Large intestine (tissue), 12 donors: ENCODE measurements at places on chromosomes 1 and 21. TPM values are rescaled to one million over a fixed set of nuclear protein-coding genes. Genes with fewer than 3 reads are reported as not detected.

Gene CASQ1
- 1.9 TPM for polyA plus RNA-seq

Gene UBE2U
- polyA plus RNA-seq = 0.15 TPM

DNA sequence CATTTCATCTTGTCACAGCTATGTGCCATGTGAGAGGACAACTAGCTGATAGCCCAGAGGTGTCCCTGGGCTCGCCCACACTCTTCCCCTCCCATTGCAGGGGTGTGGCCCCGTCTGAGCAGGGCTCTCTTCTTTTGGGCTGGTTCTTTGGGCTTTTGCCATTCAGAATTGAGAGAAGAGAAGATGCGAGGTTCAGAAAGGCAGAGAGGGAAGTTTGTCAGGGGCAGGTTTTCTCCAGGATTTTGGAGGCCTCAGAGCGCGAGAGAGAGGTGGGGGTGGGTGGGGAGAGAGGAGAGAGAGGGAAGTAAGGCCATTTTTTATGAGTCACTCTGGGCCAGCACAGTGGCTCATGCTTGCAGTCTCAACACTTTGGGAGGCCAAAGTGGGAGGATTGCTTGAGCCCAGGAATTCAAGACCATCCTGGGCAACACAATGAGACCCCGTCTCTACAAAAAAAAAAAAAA, 5.2 kb downstream of the IFI6 start:
- peaks cover 2% of the 10 kb centered on the region for H3K27me3 ChIP-seq
- no peak for DNase-seq
- no peak overlapping the region for H3K4me3 ChIP-seq
- H3K36me3 ChIP-seq = no peaks in the 10 kb centered on the region
- H3K27ac ChIP-seq = no peak overlapping the region

GRCh38 chr1:14246471-14246870, 352.0 kb upstream of the KAZN start:
- no peaks in the 10 kb centered on the region for H3K4me1 ChIP-seq
- DNase-seq = no peak
- H3K27me3 ChIP-seq = no peaks in the 10 kb centered on the region
- H3K36me3 ChIP-seq = no peaks in the 10 kb centered on the region
- no peak overlapping the region for H3K27ac ChIP-seq

Gene S100A7
- polyA plus RNA-seq = not detected

GRCh38 chr1:185598332-185598731, 135.9 kb upstream of the HMCN1 start:
- no peak overlapping the region for H3K4me3 ChIP-seq
- DNase-seq = no peak
- no peak overlapping the region for H3K27ac ChIP-seq
- H3K36me3 ChIP-seq = no peaks in the 10 kb centered on the region

- no peaks in the 10 kb centered on the region for H3K4me1 ChIP-seq
- H3K27me3 ChIP-seq = no peaks in the 10 kb centered on the region
- H3K36me3 ChIP-seq = peaks cover 15% of the 10 kb centered on the region
- DNase-seq = peak; percentile 71
Observed at GRCh38 chr21:36927719-36928117, 38.8 kb downstream of the HLCS start.

- H3K27ac ChIP-seq = no peak overlapping the region
- H3K4me1 ChIP-seq = peaks cover 3% of the 10 kb centered on the region
- H3K4me3 ChIP-seq = no peak overlapping the region
Observed at GRCh38 chr1:110615548-110616130, 9.5 kb upstream of the KCNA2 start.

DNA sequence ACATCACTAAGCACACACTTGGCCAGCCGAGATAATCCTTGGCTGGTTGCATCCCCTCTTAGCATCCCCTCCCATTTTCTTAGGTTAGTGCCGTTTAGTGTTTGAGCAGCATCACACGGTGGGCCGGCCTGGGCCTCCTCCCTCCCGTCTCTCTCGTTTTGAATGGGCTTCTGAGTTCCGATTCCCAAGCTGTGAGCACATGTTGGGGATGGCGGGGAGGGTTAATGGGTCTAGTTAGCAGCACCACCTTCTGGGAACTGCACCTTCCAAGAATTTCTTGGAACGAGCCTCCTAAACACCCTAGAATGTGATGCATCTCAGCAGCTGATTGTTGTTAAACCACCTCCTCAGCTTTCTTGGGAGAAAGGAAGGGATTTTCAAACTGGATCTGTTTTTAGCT, 73.3 kb downstream of the CNIH3 start:
- peaks cover 4% of the 10 kb centered on the region for H3K27me3 ChIP-seq
- no peak overlapping the region for H3K4me3 ChIP-seq
- DNase-seq = no peak
- H3K27ac ChIP-seq = no peak overlapping the region
- no peaks in the 10 kb centered on the region for H3K36me3 ChIP-seq
- H3K4me1 ChIP-seq = no peaks in the 10 kb centered on the region

Gene RUNX3
- 4.8 TPM for polyA plus RNA-seq

GRCh38 chr1:36381405-36381804, 4.3 kb downstream of the STK40 start:
- no peak for DNase-seq
- no peaks in the 10 kb centered on the region for H3K36me3 ChIP-seq
- H3K27me3 ChIP-seq = no peaks in the 10 kb centered on the region
- peaks cover 26% of the 10 kb centered on the region for H3K4me1 ChIP-seq

Gene CAMSAP2
- polyA plus RNA-seq = 17.9 TPM

Gene SUSD4
- 2.1 TPM for polyA plus RNA-seq

GRCh38 chr1:25167269-25168192, 64.8 kb downstream of the SYF2 start:
- peak; percentile 23 for DNase-seq
- H3K36me3 ChIP-seq = no peaks in the 10 kb centered on the region
- peak overlapping the region; percentile 91 for H3K27ac ChIP-seq
- peaks cover 31% of the 10 kb centered on the region for H3K4me1 ChIP-seq

DNA sequence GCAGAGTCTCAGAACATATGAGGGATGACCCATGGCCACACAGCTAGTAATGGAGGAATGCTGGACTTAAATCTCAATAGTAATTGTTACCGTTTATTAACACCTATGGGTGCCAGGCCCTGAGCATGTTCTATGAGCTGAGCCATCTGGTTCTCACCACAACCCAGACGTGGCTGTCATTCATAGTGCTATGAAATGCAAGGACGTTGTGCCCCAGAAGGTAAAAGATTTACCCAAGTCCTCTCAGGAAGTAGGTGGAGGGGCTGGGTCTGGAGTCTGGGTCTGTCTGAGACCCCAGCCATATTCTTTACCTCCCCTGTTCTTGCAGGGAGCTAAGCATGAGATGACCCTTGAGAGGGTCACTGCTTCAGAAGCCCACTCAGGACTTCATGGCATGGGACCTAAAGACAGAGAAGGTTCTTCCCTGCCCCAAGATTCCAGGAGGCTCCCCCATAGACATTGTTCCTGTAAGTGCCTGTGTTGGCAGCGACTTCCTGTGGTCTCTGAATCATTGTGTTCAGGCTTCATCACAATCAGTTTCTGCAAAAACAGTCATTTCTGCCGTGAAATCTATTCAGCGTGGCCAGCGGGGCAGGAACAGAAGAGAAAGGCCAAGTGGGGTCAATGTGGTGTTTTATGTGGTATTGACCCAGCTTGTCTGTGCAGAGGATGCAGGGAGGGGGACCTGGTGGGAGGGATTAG, 475.4 kb downstream of the PTPRU start:
- peaks cover 6% of the 10 kb centered on the region for H3K27me3 ChIP-seq
- DNase-seq = no peak
- H3K27ac ChIP-seq = no peak overlapping the region

Gene PGBD5
- polyA plus RNA-seq = 1.6 TPM

GRCh38 chr1:114315631-114316030, 162.0 kb upstream of the SYT6 start:
- no peaks in the 10 kb centered on the region for H3K4me1 ChIP-seq
- no peak for DNase-seq
- no peaks in the 10 kb centered on the region for H3K36me3 ChIP-seq
- no peaks in the 10 kb centered on the region for H3K27me3 ChIP-seq
- no peak overlapping the region for H3K27ac ChIP-seq

- H3K27me3 ChIP-seq = no peaks in the 10 kb centered on the region
- no peak overlapping the region for H3K27ac ChIP-seq
- H3K4me3 ChIP-seq = no peak overlapping the region
- no peak for DNase-seq
- peaks cover 1% of the 10 kb centered on the region for H3K4me1 ChIP-seq
Observed at GRCh38 chr1:232282498-232282897, 347.4 kb downstream of the SIPA1L2 start.

- DNase-seq = no peak
- no peak overlapping the region for H3K27ac ChIP-seq
- no peaks in the 10 kb centered on the region for H3K4me1 ChIP-seq
- H3K4me3 ChIP-seq = no peak overlapping the region
- peaks cover 10% of the 10 kb centered on the region for H3K36me3 ChIP-seq
Observed at GRCh38 chr1:74767490-74767889, 34.5 kb downstream of the TYW3 start.

- no peak for DNase-seq
- H3K4me3 ChIP-seq = no peak overlapping the region
- no peaks in the 10 kb centered on the region for H3K4me1 ChIP-seq
Observed at GRCh38 chr1:174359454-174359805, 88.3 kb upstream of the GPR52 start.

Gene HES3
- not detected for polyA plus RNA-seq

GRCh38 chr1:218969006-218969405, 204.7 kb upstream of the LYPLAL1 start:
- DNase-seq = no peak
- no peak overlapping the region for H3K4me3 ChIP-seq
- H3K4me1 ChIP-seq = no peaks in the 10 kb centered on the region

DNA sequence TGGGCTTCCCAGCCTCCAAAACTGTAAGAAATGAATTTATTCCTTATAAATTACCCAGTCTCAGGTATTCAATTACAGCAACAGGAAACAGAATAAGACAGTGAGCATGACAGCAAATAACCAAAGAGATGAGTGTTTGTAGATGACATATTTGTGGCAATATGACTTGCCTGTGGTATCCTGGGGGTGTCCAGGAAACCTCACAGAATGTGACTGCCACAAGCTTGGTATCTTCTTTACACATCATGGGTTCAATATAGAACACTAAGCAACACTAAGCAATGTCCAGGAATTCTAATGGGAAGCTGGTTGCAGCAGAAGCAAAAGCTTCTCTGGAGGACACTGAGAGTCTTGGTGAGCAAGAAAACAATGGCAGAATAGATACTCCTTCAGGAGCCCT, 236.4 kb upstream of the BEND5 start:
- no peak for DNase-seq
- no peaks in the 10 kb centered on the region for H3K4me1 ChIP-seq
- H3K27me3 ChIP-seq = no peaks in the 10 kb centered on the region
- H3K4me3 ChIP-seq = no peak overlapping the region

GRCh38 chr1:63662841-63663240, 69.6 kb downstream of the PGM1 start:
- peaks cover 15% of the 10 kb centered on the region for H3K36me3 ChIP-seq
- no peaks in the 10 kb centered on the region for H3K4me1 ChIP-seq

Gene FMOD
- 104 TPM for polyA plus RNA-seq

Gene GSTM1
- polyA plus RNA-seq = 1.1 TPM

DNA sequence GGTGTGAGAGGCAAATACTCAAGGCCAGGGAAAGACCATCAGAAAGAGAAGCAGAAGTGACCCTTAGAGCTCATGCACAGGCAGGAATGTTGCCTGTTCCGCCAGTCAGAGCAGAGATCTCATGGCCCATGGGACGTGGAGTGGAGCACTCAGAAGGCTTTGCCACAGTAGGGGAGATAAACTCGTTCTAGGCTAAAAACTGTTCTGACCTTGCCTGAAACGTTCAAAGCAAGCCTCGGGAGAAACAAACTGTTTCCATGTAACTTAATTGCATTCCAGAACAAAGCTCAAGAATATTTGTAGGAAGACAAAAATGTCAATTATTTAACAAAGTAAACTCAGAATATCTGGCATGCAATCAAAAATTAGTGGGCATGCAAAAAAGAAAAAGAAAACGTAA, 20.7 kb upstream of the SLC19A1 start:
- H3K27me3 ChIP-seq = peaks cover 3% of the 10 kb centered on the region
- no peaks in the 10 kb centered on the region for H3K4me1 ChIP-seq
- H3K4me3 ChIP-seq = no peak overlapping the region
- no peak for DNase-seq

DNA sequence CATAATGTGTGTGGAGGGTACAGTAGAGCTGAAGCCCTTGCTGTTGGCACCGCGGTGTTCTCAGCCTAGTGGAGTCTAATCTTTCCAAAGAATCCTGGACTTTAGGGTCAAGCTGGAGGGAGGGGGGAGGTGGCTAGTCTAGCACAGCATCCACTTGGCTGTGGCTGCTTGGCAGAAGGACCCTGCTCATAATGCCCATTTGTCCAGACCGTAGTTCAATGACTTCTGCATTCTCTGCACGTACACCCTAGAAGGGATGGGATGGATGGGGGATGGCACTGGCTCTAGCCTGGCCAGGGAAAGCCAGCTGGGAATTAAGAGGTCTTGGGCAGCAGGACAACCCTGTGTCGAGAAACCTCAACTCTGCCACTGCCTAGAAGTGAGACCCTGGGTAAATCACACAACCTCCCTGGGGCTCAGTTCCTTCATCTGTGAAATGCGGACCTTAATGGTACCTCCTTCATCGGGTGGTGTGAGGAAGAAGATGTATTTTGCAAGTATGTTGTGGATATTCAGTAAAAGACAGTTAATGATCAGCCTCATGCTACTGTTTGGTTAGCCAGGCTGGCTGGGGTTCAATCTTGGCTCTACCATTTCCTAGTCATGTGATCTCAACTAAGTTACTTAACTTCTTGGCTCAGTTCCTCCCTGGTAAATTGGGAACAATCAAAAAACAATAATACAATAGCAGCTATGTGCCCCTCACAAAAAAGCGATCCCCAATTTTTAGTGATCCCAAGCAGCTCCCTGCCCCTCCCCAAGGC, 27.2 kb upstream of the CLIC4 start:
- no peaks in the 10 kb centered on the region for H3K27me3 ChIP-seq
- H3K4me3 ChIP-seq = no peak overlapping the region
- no peak for DNase-seq
- no peak overlapping the region for H3K27ac ChIP-seq
- H3K4me1 ChIP-seq = no peaks in the 10 kb centered on the region
- no peaks in the 10 kb centered on the region for H3K36me3 ChIP-seq

DNA sequence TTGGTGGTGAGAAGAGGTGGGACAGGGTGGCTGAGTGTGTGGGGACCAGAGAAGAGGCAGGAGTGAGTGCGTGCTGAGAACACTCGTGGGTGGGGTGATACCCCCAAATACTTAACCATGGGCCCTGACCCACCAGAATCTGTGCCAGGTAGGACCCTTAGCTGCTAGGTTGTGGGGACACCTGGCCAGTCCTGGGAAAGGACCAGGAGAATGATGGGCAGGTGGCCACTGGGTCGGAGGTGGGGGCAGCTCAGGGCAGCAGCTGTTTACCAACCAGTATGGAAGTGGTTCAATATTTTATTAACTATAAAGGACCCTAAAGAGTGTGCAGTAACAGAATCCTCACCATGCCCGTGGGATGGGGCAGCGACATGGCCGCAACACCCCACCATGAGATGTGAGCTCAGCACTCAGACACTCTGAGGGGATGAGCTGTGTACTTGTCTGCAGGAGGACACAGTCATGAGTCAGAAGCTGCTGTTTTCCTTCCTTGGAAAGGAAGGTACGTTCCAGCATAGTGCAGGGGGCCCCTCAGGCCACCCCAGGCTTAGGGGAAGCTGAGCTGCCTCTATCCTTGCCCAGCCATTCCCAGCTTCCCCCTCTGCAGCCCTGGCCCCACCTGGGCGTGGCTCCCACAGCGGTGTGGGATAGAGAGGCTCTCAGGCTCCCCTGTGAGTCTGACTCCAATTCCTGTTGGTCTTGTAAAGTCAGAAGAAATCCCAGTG, 25.4 kb downstream of the TEX35 start:
- no peak overlapping the region for H3K4me3 ChIP-seq
- no peaks in the 10 kb centered on the region for H3K27me3 ChIP-seq
- peak overlapping the region; percentile 87 for H3K27ac ChIP-seq
- DNase-seq = no peak
- no peaks in the 10 kb centered on the region for H3K36me3 ChIP-seq
- peaks cover 37% of the 10 kb centered on the region for H3K4me1 ChIP-seq
